ENCODE measurements at places on chromosomes 1 and 21.

DNA sequence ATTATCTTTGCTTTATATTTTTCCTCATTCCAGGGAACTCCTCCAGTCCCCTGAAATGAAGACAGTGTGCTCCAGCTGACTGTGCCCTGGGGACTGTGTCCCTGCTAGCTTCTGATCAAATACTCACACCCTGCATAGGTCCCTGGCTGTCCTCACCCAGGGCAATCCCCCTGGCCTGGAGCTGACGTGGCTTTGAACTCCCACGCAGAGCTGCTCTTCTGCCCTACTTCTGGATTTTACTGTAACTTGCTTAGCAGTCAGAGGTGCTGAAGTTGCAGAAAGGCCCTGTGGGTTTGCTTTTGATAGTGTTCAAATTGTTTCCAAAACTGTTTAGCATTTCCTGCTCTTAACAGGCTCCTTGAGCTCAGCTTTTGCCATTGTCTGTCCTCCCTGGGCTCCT lies 186.5 kb downstream of the FASLG start:
- DNase-seq = no peak

DNA sequence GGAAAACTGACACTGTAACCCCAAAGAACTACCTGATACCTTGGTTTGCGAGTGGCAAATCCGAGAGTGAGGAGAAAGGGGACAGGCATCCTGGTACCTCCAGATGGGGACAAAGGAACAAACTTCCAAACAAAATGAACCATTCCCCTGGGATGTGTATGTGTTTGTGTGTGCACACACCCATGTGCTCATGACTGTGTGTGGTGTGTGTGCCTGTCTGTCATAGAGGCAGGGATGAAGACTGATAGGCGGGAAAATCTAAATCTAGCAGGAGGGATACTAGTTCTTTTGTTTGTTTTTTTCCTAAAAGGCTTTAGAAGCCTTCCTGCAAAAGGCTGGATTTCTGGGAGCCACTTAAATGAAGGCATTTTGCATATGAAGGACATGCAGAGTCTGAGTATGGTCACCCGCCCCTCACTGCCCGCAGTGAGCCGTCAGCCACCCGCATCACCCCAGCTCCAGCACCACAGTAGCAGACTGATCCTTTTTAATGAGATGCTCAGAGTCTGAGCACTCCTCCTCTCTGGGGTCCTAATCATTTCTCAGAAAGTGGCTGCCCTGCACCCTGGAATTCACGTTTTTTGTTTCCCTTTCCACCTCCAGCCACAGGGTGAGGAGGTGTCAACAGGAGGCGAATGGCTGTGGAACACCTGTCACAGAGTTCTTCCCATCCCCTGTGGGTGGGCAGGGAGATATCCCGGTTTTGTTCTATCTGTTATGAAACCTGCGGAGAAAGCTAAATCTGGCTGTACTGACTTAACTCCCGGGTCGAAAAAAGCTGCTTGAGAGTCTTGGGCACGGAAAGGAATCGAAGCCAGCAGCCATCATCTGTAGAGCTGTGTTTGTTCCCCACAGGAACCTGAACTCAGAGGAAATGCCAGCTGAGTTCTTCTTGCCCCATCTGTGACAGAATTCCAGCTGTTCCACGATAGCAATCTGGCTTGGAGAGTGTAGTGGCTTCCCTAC lies 34.9 kb downstream of the UTP25 start:
- DNase-seq = no peak

GRCh38 chr1:94888201-94888600 lies 38.7 kb downstream of the CNN3 start:
- no peak for DNase-seq

DNA sequence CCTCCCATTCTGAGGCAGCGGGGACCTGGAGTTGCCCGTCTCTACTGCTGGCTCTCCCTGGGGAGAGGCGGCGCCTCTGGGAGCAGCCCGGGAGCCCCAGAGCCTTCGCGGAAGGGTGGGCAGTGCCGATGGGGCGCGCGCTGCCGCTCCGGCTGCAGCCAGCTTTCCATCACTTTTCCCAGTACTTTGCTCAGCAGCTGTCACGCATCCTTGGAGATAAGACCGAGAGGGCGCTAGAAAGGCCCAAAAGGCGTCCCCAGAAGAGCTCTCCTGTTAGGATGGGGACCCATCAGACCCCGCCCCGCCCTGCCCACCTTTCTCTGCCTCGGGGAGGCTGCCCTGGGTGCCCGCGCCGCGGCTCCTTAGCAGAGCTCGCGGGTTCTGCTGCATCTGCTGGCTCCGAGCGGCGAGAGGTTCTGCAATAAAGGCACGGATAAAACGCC lies 534 bp downstream of the KCNH1 start:
- DNase-seq = no peak

DNA sequence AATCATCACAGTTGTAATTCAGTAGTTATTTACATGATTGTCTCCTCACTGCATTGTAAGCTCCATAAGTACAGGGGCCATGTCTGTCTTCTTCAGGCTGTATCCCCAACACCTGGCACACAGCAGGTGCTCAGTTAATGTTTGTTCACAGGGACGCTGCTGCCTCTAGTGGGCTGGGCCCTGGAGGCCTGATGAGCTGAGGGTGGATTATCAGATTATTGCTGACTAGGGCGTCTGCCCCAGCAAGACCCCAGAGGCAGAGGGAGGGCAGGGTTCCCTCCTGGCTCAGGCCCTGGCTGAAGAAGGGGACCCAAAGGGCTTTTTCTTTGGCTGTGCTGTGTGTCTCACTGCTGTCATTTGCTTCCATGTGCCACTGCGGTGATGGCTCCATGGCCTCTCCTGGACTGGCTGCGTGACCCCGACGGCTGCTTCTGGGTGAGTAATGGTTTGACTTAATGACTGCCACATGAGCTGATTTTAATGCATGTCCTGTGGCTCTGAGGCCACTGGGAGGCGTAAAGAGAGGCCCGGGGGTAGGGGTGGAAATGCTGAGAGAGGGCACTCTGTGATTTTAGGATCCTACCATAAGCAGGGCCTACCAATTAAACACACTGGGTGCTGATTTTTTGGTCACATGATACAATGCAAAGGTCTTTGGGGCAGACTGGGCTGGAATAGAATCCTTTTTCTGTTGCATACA lies 20.8 kb upstream of the EPB41 start:
- no peak for DNase-seq

GRCh38 chr1:38512789-38513188 lies 346.8 kb downstream of the RRAGC start:
- DNase-seq = peak; percentile 71

GRCh38 chr1:5992814-5993555 lies 760 bp upstream of the NPHP4 start:
- DNase-seq = no peak

- DNase-seq = no peak
Measured at GRCh38 chr1:90821152-90821787, 104.2 kb upstream of the BARHL2 start.

- DNase-seq = no peak
Measured at GRCh38 chr21:18771845-18772380, 368.3 kb upstream of the TMPRSS15 start.

GRCh38 chr1:106680216-106680615 lies 376.3 kb upstream of the PRMT6 start:
- no peak for DNase-seq

DNA sequence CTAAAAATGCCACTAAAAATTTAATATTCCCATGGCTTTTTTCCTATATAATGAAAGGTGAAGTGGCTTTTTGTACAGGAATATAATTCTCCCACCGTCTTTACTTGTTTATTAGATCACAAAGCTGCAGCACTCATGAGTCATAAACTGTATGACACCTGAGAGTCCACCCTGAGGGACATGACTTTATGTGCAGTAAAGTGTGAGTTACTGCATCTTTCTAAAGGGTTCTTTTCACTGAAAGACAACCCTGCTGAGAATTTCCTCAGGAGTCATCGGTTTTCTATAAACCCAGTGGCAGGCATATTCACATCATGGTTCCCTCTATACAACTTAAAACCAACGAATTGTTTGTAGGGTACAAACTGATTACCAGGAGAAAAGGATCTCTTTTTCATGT lies 77.4 kb downstream of the APP start:
- no peak for DNase-seq

DNA sequence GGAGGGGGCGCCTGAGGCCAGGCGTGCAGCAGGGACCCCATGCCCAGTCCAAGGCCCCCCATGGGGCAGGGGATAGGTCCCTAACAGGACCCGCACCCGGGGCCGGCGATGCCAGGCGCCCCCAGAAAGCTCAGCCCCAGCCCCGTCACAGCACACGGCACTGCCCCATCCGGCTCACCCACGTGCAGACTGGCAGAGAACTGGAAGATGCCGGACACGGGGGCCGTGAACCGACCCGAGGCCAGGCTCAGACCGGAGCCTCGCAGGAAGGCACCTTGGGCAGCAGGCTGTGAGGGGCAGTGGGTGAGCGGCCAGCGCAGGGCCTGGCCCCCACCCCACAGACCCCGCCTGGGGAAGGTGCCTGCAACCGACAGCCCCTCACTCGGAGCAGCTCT lies 3.3 kb downstream of the C1QTNF12 start:
- no peak for DNase-seq

DNA sequence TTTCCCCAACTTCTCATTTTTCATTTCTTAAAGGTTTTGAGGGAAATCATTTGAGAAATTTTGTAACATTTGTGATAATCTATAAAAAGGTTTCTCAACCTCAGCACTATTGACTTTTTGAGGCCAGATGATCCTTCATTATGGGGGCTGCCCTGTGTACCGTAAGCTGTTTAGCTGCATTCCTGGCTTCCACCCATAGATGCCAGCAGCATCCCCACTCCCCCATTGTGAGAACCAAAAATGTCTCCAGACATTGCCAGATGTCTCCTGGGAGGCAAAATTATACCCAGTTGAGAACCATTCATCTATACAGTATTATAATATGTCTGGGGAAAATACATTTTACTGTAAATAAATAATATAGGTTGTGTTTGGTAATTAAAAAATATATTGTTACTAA lies 146.0 kb downstream of the PBX1 start:
- no peak for DNase-seq

DNA sequence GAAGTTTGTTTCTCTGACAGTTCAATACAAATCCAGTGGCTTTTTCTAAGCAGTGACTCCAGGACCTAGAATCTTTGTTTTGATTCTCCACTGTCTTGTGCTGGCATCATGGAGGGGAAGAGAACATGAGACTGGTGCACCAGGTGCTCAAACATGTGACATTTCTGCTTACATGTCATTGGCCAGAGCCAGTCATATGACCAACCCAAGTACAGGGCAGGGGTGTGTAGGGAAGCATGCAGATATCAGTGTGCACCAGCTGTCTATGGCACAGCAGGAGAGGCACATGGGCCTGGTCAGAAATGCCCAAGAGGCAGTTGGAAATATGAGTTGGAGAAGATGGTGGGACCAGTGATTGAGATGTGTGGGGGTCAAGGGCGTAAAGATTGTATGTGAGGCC lies 297.0 kb downstream of the HHAT start:
- DNase-seq = no peak

- no peak for DNase-seq
Measured at GRCh38 chr1:14304381-14304865, 294.1 kb upstream of the KAZN start.

DNA sequence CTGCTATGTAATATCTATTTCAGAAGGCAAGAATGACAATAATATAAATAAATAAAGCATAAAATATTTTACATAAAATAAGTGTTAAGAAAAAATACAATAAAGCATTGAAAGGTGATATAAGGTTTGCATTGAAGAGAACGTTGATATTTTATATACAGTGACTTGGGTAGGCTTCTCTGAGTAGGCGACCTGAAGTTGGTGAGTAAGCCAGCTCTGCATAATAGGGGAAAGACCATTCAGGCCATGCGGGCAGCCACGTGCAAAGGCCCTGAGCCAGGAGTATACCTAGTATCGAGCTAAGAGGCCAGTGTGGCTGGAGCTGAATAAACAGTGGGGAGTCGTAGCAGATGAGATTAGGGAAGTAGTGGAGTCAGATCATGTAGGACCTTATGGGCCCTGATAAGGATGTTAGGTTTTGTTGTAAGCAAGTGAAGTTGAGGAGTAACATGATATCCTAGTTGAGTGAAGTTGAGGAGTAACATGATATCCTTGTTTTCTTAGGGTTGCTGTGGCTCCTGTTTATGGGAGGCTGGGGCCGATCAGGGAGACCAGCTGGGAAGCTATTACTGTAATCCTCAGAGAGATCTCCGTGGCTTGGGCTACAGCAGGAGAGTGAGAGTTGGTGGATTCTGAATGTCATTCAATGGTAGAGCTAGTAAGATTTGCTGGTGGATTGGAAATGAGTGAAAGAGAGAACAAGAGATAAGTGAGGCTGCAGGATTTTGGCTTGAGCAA lies 22.0 kb downstream of the KCNK1 start:
- DNase-seq = no peak

GRCh38 chr1:204633665-204634064 lies 51.9 kb downstream of the LRRN2 start:
- DNase-seq = no peak

DNA sequence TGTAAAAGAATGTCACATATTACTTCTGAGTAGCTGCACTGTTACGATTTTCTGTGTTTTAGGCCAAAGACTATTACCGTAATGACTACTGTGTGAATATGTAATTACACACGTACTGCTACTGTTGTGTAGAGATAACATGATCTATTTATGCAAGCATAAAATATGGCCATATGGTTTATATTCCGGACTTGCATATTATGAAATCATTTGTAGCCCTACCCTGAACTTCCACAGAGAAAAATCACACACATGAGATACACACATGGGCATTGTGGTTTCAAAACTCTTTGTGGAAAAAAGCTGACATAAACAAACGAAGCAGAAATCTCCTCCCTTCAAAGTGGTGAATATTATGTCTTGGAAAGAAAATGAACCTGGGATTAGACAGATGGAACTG lies 373.0 kb upstream of the ADAMTS5 start:
- DNase-seq = no peak

DNA sequence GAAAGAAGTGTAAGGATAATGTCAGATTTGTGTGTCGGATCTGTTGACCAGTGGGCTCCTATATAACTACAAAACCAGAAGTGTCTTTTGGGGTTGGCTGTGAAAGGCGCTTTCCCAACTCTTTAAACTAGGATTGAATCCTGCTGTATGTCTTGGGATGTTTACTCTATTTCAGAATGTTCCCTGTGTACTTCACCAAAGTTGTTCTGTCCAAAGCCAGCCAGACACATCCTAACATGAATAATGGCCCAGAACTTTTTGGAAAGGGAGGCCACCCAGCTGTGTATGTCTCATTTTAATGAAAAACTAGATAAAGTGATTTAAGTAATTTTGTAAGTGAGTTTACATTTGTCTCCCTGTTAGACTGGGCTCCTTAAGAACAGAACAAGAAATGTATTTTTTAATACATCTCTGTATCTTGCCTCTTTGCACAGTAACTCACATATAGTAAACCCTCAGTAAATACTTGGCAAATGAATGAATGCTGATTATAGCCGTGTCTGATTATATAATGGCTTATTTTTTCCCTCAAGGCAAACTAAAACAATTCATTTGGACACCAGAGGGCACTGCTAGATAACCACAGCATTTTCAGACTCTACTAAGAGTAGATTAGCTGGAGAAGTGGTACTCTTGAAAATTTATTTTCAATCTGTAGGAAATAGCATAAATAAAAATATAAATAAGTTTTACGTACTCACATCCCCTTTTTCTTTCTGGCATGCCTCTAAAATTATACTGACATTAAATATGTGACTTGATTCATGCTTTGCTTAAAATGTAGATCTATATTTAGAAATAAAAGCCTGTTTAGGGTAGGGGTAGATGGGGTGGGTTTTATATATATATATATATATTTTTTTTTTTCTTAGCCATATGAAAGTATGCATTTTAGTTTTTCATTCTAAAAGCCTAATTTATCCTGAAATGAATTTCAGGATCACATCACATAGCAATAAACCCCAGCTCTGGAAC lies 23.8 kb downstream of the TSEN15 start:
- no peak for DNase-seq

Data from upper lobe of right lung (tissue), 1 donor.